ENCODE measurements at places on chromosomes 13 and 19. TPM values are rescaled to one million over a fixed set of nuclear protein-coding genes. Genes with fewer than 3 reads are reported as not detected.

Gene IGFLR1
- total RNA-seq, result 1.2 TPM

Gene RXFP2
- total RNA-seq, result not detected

Gene ATP5F1D
- total RNA-seq, result 21.4 TPM

Gene ZSWIM4
- 13.1 TPM for total RNA-seq

DNA sequence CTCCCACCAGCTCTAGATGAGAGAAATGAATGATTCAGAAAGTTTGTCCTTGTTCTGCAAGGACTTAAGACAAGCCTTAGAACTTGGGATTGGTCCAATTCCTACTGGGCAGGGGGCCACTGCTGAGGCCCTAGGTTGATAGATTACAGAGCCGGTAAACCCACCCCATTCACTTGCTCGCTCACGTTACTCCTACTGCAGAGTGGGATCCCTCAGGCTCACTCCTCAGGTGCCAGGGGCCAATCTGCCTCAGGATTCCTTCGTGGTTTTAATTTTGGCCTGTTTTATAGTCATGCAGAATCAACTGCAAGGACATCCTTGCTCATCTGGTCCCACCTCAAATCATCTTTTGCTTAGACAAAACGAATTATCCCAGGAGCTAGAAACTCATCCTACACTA lies 59.0 kb downstream of the SERP2 start:
- no peak for DNase-seq

DNA sequence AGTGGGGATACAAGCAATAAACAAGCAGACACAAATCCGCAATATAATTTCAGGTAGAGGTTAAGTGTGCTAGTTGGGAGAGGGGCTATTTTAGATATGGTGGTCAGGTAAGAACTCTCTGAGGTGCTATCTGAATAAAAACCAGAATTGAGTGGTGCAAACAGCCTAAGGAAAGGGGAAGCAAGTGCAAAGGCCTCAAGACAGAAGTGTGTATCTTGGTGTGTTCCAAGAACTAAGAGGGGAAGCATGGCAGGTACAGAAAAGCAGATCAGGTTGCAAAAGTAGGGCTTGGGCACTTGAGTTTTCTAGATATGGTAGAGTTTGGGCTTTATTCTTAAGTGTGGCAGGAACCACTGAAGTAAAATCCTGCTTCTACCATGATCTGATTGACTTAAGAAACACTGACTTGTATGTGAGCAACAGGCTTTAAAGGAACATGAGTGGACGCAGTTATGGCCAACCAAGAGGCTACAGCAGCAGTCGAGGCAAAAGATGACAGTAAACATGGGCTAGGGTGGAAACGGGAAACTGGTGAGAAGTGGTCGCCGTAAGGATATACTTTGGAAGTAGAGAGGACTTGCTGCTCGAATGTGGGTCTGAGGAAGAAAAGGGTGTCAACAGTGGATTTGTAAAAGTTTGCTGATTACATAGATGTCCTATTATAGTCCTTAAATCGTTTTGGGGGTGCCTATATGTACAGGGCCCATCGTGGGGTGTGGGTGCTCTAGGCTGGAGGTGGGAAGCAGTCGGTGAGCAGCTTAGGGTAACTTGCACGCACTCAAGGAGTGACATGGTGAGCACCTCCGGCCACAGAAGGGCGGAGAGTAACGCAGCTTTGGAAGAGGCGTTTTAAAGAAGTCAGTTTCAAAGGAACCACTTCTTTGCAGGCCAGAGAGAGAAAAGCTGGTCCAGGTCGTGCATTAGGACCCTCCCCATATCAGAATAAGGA lies 677 bp downstream of the TGDS start:
- DNase-seq, result no peak

DNA sequence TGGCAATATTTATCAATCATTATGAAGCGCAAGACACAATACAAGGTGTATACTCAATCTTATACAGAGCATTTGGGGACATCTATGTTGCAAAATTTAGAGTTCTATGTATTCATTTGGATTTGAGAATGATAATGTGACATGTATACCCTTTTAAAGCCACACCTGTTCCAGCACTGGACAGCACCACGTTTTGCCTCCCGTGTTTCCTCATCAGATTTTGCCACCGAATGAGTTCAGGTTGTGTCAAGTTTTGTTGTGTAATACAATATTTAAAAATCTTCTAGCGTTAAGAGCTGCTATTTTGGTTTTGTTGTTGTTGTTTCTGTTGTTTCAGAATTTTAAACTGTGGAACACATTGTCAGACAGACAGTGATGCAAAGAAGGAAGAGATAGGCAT lies 568.3 kb upstream of the GPC6 start:
- DNase-seq, result no peak

DNA sequence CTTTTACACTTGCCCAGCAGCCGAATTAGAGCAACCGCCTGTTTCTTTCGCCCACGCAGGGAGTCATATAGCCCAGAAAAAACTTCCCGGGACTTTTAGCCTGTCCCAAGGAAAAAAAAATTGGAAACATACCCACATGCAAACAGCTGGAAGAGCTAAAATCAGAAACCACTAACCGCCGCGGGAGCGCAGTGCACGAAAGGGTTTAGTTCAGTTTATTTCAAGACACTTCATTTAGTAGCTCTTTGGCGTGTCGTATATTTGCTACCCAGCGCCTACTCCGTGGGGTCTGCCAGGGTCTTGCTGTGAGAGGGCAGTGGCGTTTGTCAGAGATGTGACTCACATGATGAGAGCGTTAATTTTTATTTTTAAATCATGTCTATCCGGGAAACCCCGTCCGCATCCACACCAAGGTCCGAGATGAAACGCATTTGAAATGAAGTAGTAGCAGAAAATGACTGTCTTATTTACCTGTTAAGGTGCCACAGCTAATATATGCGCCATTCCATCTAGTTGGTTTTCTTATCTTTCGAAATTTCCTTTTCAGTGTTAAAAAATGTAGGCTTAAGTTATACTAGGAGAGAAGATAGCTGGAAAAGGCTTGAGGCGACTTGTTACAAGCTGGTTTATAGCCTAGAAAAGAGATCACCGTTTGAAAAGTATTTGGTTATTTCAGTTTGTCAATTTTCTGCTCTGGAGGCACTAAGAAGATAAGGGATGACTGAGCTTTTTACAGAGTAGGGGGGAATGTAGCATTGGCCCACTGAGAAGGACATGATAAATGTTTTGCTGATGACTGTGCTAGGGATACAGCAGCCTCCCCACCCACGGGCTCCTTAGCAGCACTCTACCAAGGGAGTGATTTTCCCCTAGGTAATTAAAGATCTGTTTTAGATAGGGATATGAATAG lies 1.7 kb downstream of the KLF5 start:
- no peak for DNase-seq

DNA sequence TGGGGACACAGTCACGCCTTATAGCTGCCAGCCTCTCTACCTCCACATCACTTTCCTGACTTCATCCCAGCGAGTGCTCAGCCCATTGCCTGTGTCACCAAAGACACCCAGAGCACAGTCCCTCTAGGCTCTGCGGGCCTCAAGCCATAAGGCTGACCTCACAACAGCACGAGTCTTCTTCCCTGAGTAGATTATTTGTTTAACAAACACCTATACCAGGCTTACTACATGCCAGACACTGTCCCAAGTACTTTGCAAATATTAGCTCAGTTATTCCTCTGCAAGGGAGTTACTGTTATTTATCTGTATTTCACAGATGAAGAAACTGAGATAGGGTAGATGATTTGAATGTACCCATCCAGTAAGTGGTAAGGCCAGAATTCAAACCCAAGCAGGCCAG lies 504.3 kb downstream of the COG6 start:
- DNase-seq, result no peak

GRCh38 chr13:49436890-49437289 lies 7.0 kb downstream of the CAB39L start:
- no peak for DNase-seq

DNA sequence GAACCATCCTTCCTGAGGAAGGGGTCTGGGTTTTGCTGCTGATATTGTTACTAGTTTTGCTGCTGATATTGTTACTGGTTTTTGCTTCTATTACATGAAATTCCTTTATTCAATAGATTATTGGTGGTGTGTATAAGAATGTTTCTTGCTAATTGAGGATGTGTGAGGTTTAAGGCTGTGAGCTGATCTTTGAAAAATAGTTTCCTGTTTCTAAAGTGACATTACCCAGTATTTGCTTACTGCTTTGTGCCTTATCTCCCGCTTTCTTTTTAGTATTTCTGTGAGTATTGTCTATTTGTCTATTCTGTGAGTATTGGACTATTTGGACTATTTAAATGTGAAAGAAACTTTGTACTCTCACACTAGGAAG lies 38.2 kb upstream of the C1QTNF9 start:
- no peak for DNase-seq

GRCh38 chr13:94309576-94309975 lies 169.9 kb downstream of the DCT start:
- DNase-seq, result no peak

DNA sequence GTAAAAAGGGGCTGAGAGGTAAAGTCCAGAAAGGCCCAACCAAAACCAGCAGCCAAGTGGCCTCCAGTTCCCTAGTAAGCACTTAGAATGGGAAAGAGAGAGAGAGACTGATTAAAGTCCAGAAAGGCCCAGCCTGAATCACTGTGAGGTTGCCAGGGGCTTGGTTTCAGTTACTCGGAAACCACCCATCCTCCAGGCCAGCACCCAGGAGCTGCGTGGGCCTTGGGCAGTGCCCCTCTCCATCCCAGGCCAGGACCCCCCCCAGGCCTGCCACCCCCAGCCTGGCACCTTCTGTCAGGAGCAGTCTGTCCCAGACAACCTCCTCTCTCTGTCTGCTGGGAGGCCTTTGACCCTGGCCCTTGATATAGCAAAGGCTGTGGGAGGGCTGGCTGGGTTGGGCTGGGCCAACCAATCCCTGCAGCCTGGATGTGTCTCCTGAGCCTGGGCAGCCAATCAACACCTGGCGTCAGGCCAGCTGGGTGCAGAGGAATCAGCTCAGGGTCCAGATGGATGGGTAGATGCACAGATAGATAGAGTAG lies at the start of gene CYP4F2:
Gene CYP4F2, minus strand, starts transcription at position 337 of the 539 bp plus-strand sequence. CDS start 463 bp downstream, outside the sequence.
- no peak for DNase-seq

GRCh38 chr13:69496981-69497380 lies 610.6 kb upstream of the ATXN8OS start:
- no peak for DNase-seq

DNA sequence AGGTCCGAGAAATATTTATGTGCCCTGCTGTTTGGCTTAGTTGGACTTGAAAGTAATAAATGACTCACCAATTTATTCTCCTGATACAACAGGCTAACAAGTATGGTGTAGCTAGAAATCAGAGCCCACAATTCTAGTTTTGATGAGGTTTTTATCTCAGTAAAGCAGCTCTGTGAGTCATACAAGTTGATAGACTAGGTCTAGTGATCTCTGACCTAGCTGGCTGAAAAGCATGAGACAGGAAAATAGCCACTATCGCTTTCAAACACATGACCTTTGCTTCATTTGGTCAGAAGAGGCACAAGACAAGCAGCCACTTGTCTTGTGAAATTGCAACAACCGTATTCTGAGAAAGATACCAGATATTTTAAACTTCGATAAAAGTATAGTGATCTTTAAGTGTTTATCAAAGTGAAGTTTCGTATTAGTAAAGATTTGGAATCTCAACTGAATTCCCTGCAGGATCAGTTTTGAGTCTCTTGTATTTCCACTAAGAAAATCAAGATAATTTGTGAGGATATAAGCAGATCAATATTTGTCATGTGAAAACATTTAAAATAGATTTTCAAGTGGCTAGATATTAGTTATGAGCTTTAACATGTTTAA lies 126.7 kb downstream of the MAB21L1 start:
- DNase-seq, result peak; percentile 55

- no peak for DNase-seq
These were observed 26.3 kb upstream of the GJB6 start for GRCh38 chr13:20258208-20258962.

- no peak for DNase-seq
These were observed 132.7 kb downstream of the ZDHHC20 start for GRCh38 chr13:21326155-21327031.

- DNase-seq, result no peak
These were observed 48.8 kb downstream of the MLLT1 start for GRCh38 chr19:6230991-6231448.
